ENCODE measurements at places on chromosomes 2 and 18.

DNA sequence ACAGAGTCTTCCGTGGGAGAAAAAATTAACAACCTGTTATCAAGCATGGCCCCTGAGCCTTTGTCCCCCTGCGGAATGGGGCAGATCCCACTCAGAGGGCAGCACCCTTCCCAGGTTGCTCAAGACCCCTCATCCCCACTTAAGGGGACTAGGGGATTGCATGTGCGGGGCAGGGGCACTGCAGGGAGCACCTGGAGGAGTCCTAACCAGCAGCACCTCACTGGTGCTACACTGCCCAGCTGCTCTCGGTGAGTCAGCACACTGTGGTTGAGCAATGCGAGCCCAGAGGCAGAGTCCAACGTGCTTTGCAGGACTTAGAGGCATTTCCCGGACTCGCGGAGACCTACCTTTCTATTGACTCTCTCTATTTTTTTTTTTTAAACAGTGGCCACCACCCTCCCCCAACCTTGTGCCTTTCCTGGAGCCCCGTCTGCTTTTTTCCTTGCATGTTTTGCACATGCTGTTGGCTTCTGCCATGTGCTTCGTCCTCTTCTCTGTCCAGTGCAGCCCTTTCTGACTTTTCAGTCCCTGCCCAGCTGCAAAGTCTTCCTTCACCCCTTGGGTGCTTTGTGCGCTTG is 74.0 kb downstream of the IL1R2 start:
- DNase-seq: no peak

DNA sequence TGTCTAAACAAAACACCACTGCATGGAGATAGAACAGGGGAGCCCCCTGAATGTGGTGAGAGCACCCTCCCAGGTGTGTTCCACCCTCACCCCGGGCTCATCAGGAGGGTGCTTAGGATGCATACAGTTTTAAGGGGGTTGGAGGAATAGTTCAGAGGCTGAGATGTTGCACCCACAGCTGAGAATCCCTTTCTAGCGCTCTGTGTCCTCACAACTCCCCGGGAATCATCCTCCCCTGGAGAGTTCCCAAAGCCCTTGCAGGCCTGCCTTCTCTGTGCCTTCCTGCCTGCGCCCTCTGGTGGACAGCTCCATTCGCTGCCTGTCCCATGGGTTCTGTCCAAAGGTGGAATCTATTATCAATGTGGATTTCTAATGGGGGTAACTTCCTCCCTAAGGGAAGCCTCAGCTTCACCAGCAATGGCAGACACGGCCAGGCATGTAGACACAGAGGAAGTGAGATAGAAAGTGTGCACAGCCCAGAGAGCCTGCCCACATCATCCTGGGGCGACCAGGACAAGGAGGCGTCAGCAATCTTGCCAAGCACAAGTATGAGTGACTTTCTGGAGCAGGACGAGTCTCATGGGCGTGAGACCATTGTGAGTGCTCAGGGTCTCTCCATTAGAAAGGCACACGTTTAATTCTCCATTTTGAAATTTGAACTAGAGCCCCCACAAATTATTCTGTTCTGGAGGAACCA is 1.2 kb upstream of the UGT1A5 start:
- peak; percentile 79 for DNase-seq

GRCh38 chr2:69804416-69804815 is 25.0 kb upstream of the GMCL1 start:
- no peak for DNase-seq

DNA sequence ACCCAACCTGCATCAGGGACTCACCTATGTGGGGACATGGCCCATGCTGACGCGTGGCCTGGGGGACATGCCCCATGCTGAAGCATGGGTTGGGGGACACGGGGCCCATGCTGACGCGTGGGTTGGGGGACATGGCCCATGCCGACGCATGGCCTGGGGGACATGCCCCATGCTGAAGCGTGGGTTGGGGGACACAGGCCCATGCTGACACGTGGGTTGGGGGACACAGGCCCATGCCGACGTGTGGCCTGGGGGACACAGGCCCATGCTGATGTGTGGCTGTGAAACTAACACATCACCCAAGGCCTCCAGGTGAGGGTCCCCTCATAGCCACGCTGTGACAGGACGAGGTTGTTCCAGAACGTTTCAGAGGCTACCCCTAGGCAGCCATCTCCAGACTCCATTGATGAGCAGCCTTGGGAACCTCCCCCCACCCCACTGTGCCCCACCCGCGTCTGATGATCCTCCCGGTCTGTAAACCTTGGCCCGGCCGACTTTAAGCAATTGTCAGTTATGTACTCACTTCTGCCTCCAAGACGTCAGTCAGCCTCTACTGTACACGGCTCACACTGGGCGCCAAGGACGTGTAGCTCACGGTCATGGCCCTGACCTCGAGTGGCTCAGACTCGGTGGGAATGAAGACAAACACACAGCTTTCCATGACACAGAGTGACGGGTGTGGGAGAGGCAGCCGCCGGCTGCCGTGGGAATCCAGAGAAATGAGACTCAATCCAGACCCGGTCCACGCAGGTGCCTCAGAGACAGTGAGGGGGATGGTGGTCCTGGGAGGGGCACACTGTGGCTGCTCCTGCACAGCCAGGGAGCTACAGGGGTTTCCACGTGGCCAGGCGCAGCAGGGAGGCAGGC is 50.2 kb upstream of the SLC66A3 start:
- no peak for DNase-seq

GRCh38 chr2:227816507-227817294 is 3.1 kb downstream of the CCL20 start:
- no peak for DNase-seq

All from activated CD4-positive, alpha-beta T cell treated with anti-CD3 and anti-CD28 coated beads, Interleukin-2, amount 10 ng/mL, durations not matched to agents 7 days and 5 days (primary cell).